ENCODE measurements at places on chromosomes 6 and 20. TPM values are rescaled to one million over a fixed set of nuclear protein-coding genes. Genes with fewer than 3 reads are reported as not detected.

Gene SRSF12
- polyA plus RNA-seq: 1.7 TPM

Gene TRIM40
- 0.58 TPM for polyA plus RNA-seq

Gene MAP3K5
- polyA plus RNA-seq: not detected

Gene CENPW
- polyA plus RNA-seq: 6.3 TPM

Gene MATN4
- polyA plus RNA-seq: 0.04 TPM

DNA sequence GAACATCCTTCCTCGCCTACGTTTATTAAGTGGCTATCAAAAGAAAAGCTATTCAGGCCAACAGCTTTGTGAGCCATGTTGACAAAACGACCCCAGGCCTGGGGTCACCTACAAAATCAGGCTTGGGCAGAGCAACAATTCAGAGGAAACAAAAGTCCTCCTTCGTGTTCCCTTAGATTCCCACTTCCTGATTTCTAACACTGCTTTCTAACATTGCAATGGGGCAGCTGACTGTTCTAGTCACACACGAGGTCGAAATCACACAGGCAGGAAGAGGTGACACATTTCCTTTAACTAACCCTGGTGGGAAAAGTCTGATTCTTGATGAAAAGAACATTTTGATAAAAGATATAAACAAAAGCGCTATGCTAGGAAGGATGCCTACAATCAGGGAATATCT lies 31.9 kb downstream of the WDR27 start:
- H3K36me3 ChIP-seq: peaks cover 31% of the 10 kb centered on the region
- H3K4me3 ChIP-seq: no peak overlapping the region
- DNase-seq: no peak
- H3K27ac ChIP-seq: no peak overlapping the region
- no peaks in the 10 kb centered on the region for H3K4me1 ChIP-seq

- H3K4me3 ChIP-seq: no peak overlapping the region
- no peaks in the 10 kb centered on the region for H3K4me1 ChIP-seq
- no peak for DNase-seq
- no peak overlapping the region for H3K27ac ChIP-seq
- no peaks in the 10 kb centered on the region for H3K27me3 ChIP-seq
These were observed 82.8 kb downstream of the GFRA4 start for GRCh38 chr20:3580412-3580811.

GRCh38 chr6:45556828-45557227 lies 179.1 kb upstream of the SUPT3H start:
- no peaks in the 10 kb centered on the region for H3K36me3 ChIP-seq
- H3K27me3 ChIP-seq: peaks cover 8% of the 10 kb centered on the region
- H3K4me3 ChIP-seq: no peak overlapping the region

GRCh38 chr6:88380618-88381288 lies 214.6 kb upstream of the CNR1 start:
- DNase-seq: no peak
- no peaks in the 10 kb centered on the region for H3K36me3 ChIP-seq
- H3K4me3 ChIP-seq: no peak overlapping the region
- H3K4me1 ChIP-seq: 0 out of 2 replicates have a peak, but pooled peaks cover 5% of the 10 kb centered on the region

GRCh38 chr6:1894954-1895353 lies 285.2 kb downstream of the FOXC1 start:
- DNase-seq: no peak
- no peak overlapping the region for H3K27ac ChIP-seq
- H3K4me3 ChIP-seq: no peak overlapping the region
- H3K27me3 ChIP-seq: no peaks in the 10 kb centered on the region

GRCh38 chr6:106514583-106514885 lies 114.8 kb downstream of the RTN4IP1 start:
- peak overlapping the region; percentile 79 for H3K4me3 ChIP-seq
- H3K27me3 ChIP-seq: no peaks in the 10 kb centered on the region
- no peak for DNase-seq
- peaks cover 7% of the 10 kb centered on the region for H3K36me3 ChIP-seq
- no peak overlapping the region for H3K27ac ChIP-seq

GRCh38 chr20:50885068-50885467 lies 46.2 kb downstream of the ADNP start:
- no peak overlapping the region for H3K4me3 ChIP-seq
- peaks cover 9% of the 10 kb centered on the region for H3K4me1 ChIP-seq
- H3K27ac ChIP-seq: no peak overlapping the region
- H3K27me3 ChIP-seq: no peaks in the 10 kb centered on the region
- DNase-seq: no peak

DNA sequence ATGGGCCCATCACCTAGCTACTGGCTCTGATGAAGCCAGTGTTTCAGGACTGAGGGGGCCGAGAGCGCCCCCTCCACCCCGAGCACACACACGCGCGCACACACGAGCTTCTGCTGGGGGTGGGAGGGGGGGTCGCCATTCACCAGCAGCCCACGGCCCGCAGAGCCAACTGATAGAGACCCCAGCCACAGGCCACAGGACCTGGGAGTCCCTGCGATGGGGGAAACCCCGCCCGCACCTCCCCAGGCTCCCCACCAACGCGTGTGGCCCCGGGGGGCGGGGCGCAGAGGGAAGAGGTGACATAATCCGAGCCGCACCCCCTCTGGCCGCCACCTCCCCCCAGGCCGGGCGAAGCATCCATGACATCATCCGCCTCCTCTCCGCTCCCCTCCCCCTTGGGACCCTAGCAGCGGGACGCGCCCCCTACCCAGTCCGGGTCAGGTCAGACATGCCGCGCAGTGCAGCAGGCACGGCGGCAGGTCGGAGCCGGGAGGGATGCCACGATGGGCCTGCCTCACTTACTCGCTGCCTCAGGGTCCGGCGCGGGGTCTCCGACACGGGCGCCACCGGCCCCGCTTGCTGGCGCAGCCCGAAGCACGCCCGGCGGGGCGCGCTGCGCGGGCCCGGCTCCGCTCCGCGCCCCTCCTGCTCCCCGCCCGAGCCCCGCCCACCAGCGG lies at the start of gene LZTS3:
Gene LZTS3, minus strand, starts transcription at position 617 of the 677 bp plus-strand sequence. CDS start 6,386 bp downstream, outside the sequence.
- peak; percentile 63 for DNase-seq
- peaks cover 61% of the 10 kb centered on the region for H3K4me1 ChIP-seq
- no peaks in the 10 kb centered on the region for H3K36me3 ChIP-seq
- peak within 1 kb of the TSS; percentile 92 for H3K27ac ChIP-seq

DNA sequence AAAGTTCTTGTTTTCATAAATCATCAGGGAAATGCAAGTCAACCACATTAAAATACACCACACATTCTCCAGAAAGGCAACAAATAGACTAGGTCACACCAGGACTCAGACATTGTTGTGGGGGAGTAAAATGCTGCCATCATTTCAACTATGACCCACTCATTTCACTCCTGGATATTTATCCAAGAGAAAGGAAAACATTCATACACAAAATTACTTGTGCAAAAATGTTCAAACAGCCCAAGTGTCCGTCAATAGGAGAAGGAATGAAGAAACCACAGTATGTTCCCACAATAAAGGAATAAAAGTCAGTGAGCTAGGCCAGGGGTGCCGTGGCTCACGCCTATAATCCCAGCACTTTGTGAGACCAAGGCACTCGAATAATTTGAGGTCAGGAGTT lies 81.5 kb upstream of the QKI start:
- H3K4me3 ChIP-seq: no peak overlapping the region
- H3K36me3 ChIP-seq: no peaks in the 10 kb centered on the region
- H3K27me3 ChIP-seq: no peaks in the 10 kb centered on the region
- H3K27ac ChIP-seq: no peak overlapping the region
- DNase-seq: no peak
- no peaks in the 10 kb centered on the region for H3K4me1 ChIP-seq

- no peak within 1 kb of the TSS for H3K27ac ChIP-seq
- DNase-seq: no peak
- H3K4me3 ChIP-seq: no peak within 1 kb of the TSS
- no peaks in the 10 kb centered on the region for H3K27me3 ChIP-seq
- H3K36me3 ChIP-seq: no peaks in the 10 kb centered on the region
These were observed at the start of gene OR14J1 for GRCh38 chr6:29301316-29301715. TSS of gene OR14J1 (plus strand) at chr6:29301701. CDS start at chr6:29306690, 4,989 bp downstream.

- DNase-seq: no peak
- H3K4me3 ChIP-seq: no peak overlapping the region
- H3K27me3 ChIP-seq: peaks cover 18% of the 10 kb centered on the region
These were observed 144.9 kb downstream of the SH3BGRL2 start for GRCh38 chr6:79776076-79776475.

DNA sequence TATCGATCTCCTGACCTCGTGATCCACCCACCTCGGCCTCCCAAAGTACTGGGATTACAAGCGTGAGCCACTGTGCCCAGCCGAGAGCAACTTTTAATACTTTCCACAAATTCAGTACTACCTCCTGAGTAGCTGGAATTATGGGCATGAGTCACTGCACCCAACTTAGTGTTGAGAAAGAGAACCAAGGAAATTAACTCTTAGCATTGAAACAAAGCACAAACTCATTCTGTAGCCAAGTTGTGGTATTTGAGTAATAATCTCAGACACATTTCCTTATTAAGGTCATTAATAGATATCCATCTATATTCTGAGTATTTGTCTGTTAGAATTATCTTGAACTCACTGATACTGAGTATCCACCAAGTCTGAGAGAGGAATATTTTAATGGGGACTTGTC lies 14.3 kb upstream of the ELOVL2 start:
- no peak overlapping the region for H3K4me3 ChIP-seq
- H3K4me1 ChIP-seq: peaks cover 38% of the 10 kb centered on the region
- DNase-seq: no peak
- no peak overlapping the region for H3K27ac ChIP-seq
- H3K27me3 ChIP-seq: no peaks in the 10 kb centered on the region

GRCh38 chr6:164396071-164397047 lies 913.0 kb downstream of the C6orf118 start:
- DNase-seq: no peak
- no peak overlapping the region for H3K27ac ChIP-seq
- no peak overlapping the region for H3K4me3 ChIP-seq
- no peaks in the 10 kb centered on the region for H3K4me1 ChIP-seq
- no peaks in the 10 kb centered on the region for H3K36me3 ChIP-seq

GRCh38 chr6:10838794-10839333 lies 525 bp upstream of the MAK start:
- DNase-seq: no peak
- no peaks in the 10 kb centered on the region for H3K36me3 ChIP-seq
- H3K4me1 ChIP-seq: peaks cover 28% of the 10 kb centered on the region
- H3K27ac ChIP-seq: no peak overlapping the region

- no peaks in the 10 kb centered on the region for H3K27me3 ChIP-seq
- no peak for DNase-seq
- H3K4me3 ChIP-seq: no peak overlapping the region
- H3K27ac ChIP-seq: no peak overlapping the region
- H3K36me3 ChIP-seq: no peaks in the 10 kb centered on the region
These were observed 147.6 kb upstream of the FAM83B start for GRCh38 chr6:54698974-54699373.

GRCh38 chr20:44692932-44693480 lies 22.2 kb upstream of the CCN5 start:
- no peaks in the 10 kb centered on the region for H3K27me3 ChIP-seq
- H3K27ac ChIP-seq: no peak overlapping the region
- no peaks in the 10 kb centered on the region for H3K36me3 ChIP-seq
- DNase-seq: peak; percentile 97
- H3K4me1 ChIP-seq: peaks cover 18% of the 10 kb centered on the region

- no peak overlapping the region for H3K4me3 ChIP-seq
- DNase-seq: peak; percentile 58
- peaks cover 19% of the 10 kb centered on the region for H3K4me1 ChIP-seq
- H3K27ac ChIP-seq: no peak overlapping the region
- no peaks in the 10 kb centered on the region for H3K36me3 ChIP-seq
These were observed 64.5 kb upstream of the STX16 start for GRCh38 chr20:58586565-58587093.

- H3K4me1 ChIP-seq: peaks cover 14% of the 10 kb centered on the region
- H3K4me3 ChIP-seq: no peak overlapping the region
- DNase-seq: no peak
- no peaks in the 10 kb centered on the region for H3K36me3 ChIP-seq
- peaks cover 3% of the 10 kb centered on the region for H3K27me3 ChIP-seq
These were observed 8.5 kb upstream of the KCNK15 start for GRCh38 chr20:44737116-44737515.

DNA sequence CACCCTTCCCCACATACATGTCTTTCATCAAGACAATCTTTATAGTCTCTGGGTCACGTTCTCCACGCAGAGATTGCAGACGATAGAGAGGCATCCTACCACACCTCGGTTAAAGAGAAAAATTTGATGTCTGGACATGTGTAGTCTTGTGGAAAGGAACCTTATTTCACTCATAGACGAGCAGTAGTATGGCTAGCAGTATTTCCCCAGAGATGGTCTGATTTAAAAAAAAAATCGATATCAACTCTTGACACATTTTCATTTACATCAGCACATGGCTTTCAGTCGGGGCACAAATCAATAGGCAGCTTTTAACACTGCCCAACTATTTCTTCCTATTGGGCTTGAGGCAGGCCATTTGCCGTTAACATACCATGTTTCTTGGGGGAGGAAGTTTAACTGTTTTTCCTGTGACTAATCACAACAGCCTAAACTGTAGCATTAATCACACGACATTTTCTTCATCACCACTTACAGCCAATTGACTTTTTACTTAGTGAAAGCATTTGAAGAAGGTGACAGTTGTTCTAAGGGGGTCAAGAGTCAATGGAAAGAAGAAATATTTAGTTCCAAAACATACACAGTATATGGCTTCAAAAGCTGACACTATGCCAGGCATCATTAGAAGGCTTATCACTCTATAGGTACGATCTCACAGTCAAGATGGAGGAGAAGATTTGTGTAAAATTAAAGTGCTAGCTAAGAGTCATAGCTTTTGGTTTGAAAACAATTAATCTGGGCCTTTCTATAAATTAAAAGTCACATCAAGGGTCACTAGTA lies 129.5 kb upstream of the HDAC2 start:
- DNase-seq: no peak
- no peaks in the 10 kb centered on the region for H3K36me3 ChIP-seq
- H3K4me3 ChIP-seq: no peak overlapping the region

DNA sequence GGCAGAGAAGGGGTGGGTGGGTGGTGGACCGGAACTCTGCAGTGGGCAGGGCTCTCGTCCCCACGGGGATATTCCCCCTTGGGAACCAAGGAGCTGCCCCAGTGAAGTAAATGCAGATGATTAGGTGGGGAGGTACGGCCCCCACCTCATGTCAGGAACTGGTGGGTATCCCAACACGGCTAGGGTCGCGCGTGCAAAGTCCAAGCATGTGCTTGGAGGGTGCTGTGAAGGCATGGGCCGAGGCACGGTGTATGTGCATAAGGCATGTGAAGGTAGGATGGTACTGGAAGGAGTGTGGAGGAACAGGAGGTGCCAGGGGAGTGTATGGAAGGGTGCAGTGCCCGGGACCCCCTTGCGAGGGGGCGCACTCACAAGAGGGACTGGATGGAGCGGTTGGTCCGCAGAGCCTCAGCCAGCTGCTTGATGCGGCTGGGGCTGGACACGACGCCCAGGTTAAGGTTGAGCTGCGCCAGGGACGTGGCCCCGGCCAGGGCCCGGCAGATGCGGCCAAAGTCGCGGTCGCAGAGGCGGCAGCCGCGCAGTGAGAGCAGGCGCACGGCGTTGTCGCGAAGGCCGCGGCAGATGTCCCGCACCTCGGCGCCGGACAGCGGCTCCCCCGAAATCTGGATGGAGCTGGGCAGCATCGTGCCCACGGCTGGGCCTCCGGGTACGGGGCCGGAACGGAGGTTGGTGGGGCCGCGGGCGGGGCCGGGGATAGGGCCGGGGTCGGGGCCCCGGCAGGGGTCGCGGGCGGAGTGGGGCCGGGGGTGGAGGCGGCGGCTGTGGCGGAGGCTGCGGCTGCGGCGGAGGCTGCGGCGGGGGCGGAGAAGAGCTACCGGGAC lies 783 bp downstream of the LRRC73 start:
- peaks cover 32% of the 10 kb centered on the region for H3K36me3 ChIP-seq
- no peak overlapping the region for H3K27ac ChIP-seq
- no peak for DNase-seq
- peaks cover 3% of the 10 kb centered on the region for H3K27me3 ChIP-seq
- H3K4me3 ChIP-seq: peak overlapping the region; percentile 69

Data from HepG2 (cell line).